Omental fat pad (tissue), 4 donors: ENCODE measurements at places on chromosomes 6 and 20.

- no peak for DNase-seq
Observed at GRCh38 chr6:11732036-11732631, 46.5 kb downstream of the ADTRP start.

DNA sequence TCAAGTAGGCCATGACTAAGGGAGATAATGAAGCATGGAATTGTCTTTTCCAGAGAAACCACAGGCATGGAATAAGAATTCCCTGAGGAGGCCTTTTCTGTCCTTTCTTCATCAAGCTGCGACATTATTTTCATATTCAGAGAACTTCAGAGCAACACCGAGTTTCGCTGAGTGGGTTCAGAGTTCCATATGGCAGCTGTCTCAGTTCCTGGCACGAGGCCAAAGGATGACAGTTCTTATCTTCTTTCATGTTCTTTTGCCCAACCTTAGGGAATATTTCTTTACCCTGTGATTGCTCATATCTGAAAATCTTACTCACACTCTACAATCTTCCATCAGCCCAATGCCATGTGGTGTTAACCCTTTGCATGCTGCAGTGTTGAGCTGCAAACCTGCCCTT lies 135.3 kb upstream of the BMP2 start:
- DNase-seq, result no peak

DNA sequence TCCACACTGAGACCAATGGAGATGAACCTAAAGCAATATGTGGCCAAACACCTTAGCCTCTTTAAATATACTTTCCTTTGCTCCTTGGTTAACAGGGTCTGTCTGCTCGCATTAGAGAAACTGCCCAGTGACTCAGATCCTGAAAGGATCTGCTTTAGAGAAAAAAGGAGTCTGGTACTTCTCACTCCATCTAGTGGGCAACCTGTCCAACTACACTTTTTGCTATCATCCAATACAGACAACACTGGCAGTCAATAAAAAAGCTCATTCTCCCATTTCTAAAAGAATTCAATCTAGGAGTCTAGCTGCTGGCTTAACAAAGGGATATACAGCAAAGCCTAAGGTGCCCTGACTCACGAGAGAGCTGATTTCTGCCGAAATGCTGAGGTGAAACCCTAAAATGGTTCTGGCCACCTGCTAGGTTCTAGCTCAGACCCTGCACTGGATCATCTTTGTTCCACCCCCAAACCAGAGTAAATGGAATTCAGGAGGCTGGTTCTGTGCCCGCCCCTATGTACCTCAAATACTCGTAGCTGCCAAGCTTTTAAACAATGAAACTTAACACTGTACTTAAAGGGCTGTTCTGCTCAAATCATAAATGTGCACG lies 11.5 kb downstream of the GNL1 start:
- DNase-seq, result no peak

DNA sequence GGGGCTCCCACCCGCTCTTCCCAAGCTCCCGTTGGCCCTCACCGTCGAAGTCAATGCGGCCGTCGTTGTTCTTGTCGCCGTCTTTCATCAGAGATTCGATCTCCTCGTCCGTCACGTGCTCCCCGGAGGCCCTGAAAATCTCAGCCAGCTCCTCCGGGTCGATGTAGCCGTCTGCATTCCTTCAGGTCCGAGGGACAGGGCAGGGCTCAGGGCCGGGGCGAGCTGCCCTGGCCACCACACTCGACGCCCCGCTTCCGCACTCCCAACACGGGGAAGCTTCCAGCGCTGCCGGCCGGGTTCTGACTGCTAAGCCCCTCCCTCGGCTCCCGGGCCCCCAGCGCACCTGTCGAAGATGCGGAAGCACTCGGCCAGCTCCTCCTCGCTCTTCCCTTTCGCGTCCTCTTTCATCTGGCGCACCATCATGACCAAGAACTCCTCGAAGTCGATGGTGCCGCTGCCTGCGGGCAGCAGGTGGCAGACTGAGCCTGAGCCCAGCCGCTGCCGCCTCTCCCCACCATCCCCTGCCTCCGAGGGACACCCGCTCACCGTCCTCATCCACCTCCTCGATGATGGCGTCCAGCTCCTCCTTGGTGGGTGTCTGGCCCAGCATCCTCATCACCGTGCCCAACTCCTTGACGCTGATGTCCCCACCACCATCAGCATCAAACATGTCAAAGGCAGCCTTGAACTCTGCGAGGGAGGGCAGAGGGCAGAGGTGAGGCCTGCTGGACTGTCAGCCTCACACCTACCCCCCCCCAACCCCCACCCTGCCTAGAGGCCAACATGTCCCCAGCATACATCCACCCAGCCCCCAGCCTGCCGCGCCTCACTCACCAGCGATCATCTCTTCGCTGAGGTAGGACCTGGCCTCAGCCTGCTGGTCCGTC lies 2.9 kb downstream of the TNNC2 start:
- no peak for DNase-seq
